Activated CD8-positive, alpha-beta memory T cell treated with anti-CD3 and anti-CD28 coated beads for 4 hours (primary cell): ENCODE measurements at places on chromosomes 11 and 22.

GRCh38 chr11:59801981-59802638 is 8.5 kb downstream of the MRPL16 start:
- DNase-seq, result no peak

GRCh38 chr22:31818481-31819392 is 64.9 kb downstream of the DEPDC5 start:
- DNase-seq, result no peak

- no peak for DNase-seq
These were observed 35.0 kb upstream of the CCND1 start for GRCh38 chr11:69605737-69606526.

DNA sequence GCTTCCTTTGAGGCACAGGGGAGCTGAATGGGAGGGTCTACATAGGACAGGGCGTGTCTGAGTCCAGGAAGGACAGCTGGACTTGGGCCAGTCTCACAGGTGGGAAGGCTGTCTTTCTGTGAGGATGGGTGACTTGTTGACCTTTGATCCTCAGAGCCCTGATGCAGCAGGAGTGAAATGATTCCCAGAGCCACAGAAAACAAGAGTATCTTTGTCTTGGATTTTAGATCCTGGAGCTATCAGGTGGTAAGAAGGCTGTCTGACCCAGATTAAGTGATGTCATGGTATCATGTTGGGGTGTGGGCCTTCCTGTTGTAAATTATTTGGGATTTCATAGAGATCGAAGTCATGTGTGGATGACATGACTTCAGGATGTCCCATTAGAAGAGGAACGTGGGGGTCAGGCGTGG is 15.0 kb downstream of the PTPRJ start:
- DNase-seq, result no peak
